ENCODE measurements at places on chromosomes 13 and 19.

- DNase-seq = no peak
These were observed 2.8 kb downstream of the MYH14 start for GRCh38 chr19:50206191-50206590.

DNA sequence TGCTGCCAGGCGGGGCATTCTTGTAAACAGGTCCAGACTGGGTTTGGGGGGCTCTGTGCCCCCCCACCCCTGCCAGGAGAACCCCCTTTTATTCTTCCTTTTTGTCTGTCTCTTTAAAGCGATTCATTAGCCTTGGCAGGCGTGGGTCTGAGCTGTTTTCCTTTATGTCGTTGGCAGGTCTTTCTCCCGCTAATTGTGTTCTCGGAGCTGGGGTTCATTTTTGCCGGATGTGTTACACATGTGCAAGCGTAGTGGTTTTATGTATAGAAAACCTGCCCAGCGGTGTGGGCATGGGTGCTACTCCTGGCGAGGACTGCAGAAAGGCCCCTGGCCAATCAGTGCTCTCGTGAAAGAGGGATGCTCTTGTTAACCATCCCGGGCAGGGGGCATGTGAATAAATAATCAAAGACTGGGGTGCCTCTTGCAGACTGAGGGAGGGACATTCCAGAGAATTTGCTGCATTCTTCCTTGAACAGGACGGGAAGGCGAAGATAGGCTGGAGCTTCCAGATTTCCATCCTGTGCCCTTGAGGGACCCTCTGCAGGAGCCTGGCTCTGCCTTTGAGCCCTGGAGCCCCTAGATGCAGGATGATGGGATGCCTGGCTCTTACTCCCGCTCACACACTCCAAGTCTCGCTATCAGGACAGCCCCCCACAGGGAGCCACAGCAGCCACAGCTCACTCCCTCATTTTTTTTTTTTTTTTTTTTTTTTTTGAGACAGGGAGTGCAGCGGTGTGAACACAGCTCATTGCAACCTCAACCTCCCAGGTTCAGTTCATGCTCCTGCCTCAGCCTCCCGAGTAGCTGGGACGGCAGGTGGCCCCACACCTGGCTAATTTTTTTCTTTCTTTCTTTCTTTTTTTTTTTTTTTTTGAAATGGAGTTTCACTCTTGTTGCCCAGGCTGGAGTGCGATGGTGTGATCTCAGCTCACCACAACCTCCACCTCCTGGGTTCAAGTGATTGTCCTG is 14.1 kb downstream of the CARM1 start:
- no peak for DNase-seq

GRCh38 chr13:22127277-22128164 is 456.6 kb downstream of the FGF9 start:
- DNase-seq = no peak

DNA sequence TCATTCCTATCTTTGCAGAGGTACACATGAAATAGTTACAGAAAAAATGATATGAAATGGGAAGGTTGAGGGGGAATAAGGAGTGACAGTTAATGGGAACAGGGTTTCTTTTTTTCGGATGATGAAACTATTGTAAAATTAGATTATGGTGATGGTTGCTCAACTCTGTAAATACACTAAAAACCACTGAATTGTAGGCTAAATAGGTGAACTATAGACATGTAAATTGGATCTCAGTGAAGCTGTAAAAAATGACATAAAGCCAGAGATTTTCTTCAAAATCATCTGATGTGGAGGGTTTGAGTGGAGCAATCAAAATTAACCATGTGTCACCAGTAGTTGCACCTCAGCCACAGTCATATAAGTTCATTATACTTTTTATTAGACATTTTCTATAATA is 6.6 kb upstream of the FLT3 start:
- DNase-seq = no peak

DNA sequence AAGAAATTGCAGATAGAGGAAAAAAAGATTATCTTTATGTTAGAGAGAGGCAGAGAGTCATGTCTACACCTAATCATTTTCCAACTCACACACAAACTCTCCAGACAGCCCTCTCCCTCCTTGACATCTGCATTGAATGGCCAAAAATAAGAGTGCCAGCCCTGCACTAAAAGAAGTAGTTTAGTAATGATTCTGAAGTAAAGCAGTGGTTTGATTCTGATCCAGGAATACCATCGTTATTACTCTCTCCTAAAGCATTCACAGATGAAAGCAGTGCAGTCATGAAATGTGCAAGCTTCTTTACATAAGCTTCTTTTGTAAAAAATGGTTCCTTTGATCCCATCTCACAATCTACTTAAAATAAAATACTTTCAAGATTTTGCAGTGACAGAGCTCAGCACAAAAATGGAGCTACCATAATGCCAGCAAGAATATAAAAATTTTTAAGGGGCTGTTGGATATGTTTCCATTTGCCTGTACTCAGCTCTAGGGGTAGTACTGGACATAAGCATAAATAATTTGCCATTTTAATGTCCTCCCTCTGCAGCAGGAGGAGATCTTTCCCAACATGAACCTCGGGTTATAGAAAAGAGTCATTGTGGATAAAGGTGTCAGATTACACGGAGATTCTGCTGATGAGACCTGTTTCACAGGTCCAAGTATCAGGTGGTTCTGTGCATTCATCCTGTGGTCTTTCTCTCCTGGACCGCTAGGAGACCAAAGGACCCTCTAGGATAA is 406.3 kb downstream of the DCT start:
- DNase-seq = no peak

DNA sequence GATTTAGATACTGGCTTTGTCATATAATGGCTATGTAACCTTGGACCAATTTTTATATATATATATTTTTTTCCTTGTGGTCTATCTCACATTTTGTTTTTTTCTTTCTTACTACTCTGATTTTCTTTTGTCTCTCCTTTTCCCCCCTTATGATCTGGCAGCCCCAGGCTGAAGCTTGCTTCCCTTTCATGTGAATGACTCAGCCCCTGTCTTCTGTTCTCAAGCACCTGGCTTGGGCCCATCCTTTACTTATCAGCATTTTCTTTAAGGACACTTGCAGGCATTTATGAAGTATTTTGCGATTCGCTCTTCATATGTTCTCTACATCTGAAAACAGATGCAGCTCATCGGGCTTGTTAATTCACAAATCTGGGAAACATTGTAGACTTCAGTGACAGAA is 163.6 kb downstream of the SPRY2 start:
- no peak for DNase-seq

GRCh38 chr19:43804432-43804831 is 2.2 kb upstream of the LYPD5 start:
- DNase-seq = no peak

GRCh38 chr19:31023038-31023437 is 326.2 kb downstream of the TSHZ3 start:
- DNase-seq = no peak

DNA sequence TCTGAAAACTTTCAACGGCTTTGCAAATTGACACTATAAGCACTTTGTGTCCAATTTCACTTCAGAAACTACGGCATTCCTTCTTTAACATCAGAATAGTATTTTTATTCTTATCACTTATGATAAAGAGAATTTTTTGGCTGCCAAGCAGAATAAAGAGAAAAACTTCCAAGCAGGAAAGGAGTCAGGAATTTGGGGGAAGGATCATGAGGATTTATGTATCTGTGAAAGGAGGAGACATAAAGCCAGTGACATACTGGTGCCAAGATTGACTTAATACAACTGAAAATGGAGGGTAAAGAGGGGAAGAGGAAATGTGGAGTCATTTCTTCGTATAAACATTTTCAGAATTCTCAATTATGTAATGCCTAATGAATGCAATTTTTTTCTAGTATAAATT is 94.7 kb downstream of the RBM26 start:
- no peak for DNase-seq

GRCh38 chr13:44050450-44051063 is 170.9 kb downstream of the LACC1 start:
- no peak for DNase-seq

DNA sequence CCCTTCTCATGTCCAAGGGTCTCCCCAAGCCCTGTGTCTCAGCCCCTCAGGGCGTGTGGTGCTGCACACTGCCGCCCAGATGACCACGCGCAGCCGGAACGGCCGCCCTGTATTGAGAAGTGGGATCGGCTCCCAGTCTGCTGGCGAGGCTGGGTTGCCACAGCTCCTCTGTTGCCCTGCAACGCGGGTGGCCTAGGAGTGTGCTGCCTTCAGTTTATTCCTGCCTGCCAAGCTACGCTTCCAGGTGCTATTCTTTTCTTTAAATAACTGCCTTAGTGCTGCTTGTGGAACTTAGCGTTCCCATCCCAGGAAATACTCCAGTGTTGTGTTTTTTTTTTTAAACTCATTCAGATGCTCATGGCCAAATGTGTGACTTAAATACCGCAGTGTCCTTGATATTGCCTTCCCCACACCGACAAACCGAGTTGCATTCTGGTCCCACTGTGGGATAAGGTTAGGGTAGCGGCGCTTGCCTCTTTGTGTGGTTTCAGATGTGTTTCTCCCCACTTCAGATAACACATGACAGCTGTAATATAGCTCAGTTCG is 16.6 kb downstream of the ACTN4 start:
- no peak for DNase-seq

GRCh38 chr13:99796175-99796819 is 175.3 kb downstream of the ZIC5 start:
- peak; percentile 63 for DNase-seq

GRCh38 chr19:11995174-11995573 is 30.3 kb downstream of the ZNF763 start:
- no peak for DNase-seq

DNA sequence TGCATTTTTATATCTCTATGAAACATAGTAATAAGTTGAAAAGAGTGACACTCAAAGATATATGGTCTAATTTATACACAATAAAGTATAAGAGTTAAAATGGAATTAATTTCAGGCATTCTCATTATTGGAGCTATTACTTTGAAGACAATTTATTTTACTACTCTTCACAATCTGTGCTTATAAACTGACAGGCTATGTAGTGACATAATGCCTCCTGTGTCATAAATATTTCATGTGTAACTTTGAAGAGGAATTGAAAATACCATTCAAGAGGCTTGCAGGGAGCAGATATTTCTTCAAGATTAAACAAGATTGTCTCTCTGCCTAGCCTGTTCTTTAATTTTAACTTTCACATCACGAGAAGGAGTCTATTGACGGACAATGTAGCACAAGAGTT is 1881.5 kb upstream of the PCDH20 start:
- no peak for DNase-seq

DNA sequence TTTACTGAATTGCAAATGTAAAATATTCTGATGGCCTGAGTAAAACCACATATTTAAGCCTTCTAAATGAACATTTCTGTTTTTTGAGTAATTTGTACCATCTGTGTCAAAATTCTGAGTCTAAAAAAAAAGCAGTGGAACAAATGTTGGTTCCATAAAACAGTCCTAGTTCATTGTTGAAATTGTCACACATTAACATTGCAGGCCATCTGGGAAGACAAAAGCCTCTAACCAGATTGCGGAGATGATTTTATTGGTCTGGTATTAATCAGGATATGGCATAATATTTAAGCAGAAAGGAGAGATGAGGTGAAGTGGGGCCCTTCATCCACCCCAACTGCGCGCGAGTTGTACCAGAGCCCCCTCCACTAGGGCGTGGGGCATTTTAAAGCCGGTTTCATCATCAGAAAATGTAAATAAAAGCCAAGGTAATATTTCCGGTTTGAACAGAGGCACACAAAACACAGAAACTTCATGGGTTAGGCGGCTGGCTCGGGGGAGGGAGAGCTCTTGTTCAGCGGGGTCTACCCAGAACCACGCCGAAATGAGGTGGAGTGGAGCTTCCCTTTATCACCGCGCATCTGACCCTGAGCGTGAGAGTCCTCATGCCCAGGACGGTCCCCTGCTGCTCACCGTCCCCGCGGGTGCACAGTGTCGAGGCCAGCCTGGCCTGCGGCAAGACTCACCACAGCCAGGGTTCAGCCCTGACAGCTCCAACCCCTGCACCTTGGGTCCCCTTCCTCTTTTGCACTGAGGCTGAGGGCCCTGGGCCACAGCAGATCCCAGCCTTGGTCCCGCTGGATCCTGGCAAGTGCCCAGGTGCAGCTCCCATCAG is 169.2 kb downstream of the URI1 start:
- no peak for DNase-seq

DNA sequence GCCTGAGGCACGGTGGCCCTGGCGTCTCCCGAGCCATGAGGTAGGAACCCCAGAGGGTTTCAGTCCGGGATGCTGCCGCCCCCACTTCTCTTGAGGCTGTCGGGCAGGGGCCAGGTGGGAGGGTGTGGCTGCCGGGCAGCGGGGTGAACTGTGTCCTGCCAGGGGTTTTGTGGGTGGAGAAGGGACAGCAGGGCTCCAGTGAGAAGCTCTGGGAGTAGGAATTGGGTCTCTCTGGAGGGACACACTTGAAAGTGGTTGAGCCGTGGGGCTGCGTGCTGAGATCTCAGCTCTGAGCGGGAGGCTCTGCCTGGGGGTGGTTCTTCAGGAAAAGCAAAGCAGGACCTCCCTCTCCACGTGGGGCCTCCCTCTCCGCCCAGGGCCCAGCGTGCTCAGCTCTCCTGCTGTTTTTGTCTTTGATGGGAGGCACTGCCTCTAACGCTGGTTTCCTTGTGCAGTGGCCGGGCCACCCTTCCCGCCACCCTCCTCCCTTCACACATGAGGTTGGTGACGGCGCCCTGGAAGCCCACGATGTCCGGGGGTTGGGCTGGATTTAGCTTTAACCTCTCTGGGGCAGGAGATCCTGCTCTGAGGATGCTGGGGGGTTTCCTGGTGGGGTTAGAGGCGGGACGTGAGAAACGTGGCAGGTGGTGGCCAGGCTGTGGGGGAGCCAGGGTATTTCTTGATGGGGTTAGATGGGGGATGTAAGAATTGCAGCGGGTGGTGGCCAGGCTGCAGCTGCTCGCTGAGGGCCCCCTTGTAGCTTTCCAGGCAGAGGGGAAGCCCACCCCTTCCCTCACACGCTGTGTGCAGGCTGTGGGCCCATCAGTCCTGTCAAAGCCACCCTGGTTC is 15.3 kb upstream of the ZNF554 start:
- DNase-seq = no peak

GRCh38 chr13:36750046-36750445 is 69.0 kb upstream of the RFXAP start:
- DNase-seq = no peak

GRCh38 chr19:2236064-2236313 is 140 bp downstream of the PLEKHJ1 start:
- DNase-seq = no peak

DNA sequence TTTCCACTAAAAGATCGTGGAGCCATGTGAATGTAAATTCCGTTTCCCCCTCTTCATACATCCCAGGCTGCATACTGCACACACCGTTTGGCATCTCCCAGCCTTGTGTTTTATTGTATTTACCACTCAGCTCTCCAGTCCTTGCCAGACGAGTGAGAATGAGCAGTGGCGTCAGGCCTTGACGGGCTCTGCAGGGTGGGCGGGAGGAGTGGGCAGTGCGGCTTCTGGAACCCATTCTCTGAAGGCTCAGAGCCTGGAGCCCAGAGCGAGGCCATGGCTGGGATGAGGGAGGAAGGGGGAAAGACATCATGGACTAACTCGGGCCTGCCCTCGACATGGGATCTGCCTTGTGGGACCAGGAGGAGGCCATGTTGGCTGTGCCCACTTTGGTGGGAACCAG is 25.1 kb downstream of the BICRA start:
- DNase-seq = no peak

DNA sequence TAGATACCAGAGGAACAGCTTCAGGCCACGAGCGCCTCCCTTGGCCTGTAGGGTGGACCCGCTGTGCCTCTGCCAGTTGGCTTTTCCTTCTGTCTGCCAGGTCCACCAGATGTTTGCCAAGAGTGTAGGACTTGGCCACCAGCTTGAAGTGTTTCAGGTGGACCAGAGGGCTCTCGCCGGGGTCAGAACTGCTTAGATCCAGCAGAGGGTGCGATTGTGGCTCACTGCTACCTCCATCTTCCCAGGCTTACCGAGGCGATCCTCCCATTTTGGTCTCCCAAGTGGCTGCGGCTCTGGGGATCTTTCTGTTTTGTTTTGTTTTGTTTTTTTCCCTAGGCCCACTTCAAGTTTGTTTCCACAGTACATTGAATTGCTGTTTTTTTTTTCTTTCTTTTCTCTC is 23.0 kb upstream of the ZNF730 start:
- DNase-seq = no peak
